ENCODE measurements at places on chromosomes 16 and 17.
A peak's percentile ranks its signal among the peaks of the same experiment; 100 is the strongest.

- DNase-seq: no peak
Measured at GRCh38 chr17:39752241-39752881, 14.6 kb downstream of the GRB7 start.

DNA sequence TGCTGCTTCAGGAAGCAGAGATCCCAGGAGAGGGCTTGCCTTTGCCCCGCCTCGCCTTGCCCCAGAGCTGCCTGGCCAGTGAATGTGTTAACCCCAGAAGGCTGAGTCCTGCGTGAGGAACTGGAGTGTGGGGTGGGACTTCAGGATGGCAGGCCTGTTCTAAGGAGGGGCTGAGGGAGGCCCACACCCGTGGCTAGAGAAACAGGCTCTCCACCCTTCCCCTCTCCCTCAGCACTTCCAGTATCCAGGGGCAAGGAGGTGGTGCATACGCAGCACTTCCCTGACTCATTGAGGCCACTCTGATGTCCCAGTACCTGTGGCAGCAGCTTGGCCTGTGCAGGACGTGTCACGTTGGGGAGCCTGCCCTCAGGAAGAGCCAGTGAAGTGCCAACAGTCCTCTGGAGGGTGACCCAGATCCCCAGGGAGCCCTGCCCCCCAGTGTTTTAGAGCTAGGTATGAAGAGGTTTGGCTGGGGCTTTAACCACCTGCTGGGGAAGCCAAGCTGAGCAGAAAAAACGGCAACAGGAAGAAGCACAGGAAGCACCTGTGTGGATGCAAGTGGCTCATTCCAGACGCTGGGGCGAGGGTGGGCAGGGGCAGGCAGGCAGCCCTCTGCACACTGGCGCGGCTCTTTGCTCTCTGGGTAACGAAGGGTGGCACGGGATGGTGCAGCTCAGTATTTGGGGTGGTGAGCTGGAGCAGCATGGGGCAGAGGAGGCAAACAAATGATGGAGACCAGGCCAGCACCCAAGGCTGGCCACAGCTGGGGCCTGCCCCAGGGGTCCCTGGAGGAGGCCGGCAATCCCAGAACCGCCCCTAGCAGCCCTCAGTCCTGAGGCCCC, 14.7 kb upstream of the CTCF start:
- peak; percentile 54 for DNase-seq

DNA sequence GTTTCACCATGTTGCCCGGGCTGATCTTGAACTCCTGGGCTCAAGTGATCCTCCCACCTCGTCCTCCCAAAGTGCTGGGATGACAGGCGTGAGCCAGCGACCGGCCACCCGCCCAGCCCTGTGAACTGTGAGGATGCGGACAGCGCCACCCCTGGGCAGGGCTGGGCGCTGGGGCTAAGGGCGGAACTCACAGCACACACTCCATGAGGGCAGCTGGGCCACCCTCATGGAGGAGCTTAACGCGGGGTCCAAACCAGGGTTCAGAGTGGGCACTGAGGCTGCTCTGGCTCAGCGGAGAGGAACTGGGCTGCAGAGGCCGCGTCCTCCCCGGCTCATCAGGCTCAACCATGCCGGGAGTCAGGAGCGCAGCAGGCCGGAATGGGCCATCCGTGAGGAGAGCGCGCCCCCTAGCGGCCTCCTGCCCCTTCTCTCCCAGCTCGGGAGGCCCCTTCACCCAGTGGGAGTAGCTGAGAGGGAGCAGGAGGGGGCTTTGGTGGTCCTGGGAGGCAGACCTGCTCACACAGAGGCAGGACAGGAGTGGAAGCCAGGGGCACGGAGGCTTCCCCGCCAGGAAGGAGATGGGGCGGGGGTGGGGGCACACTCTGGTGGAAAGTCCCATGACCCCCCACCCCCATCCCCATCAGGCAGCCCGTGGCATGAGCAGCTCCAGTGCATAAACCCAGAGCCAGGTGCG, 13.8 kb downstream of the CORO7 start:
- peak; percentile 43 for DNase-seq

DNA sequence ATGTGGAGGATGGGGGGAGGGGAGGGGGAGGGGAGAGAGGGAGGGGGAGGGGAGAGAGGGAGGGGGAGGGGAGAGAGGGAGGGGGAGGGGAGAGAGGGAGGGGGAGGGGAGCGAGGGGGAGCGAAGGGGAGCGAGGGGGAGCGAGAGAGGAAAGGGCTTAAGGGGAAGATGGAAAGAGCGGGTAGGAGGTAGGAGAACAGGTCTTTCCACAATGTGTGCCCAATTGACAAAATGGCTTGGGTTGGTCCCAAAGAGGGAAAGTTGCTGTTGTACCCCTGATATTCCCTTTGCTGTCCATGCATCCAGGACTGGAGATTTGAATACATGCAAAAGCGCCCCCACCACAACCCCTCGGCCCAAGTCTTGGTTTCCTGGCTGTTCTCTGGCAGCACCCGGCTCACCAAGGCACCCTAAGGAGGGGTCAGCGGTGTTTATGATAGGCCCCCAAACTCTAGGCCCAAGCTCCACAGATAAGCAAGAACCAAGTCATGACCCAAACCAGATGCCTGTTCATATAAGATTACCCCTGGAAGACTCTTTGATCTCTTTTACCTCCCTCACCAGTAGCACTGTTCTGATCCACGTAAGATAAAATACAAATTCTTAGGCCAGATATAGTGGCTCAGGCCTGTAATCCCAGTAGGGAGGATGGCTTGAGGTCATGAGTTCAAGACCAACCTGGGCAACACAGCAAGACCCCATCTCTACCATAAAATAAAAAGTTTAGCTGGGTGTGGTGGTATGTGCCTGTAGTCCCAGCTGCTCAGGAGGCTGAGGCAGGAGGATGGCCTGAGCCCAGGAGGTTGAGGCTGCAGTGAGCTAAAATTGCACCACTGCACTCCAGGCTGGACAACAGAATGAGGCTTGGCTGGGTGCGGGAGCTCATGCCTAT, 119.6 kb downstream of the ZFHX3 start:
- DNase-seq: no peak

DNA sequence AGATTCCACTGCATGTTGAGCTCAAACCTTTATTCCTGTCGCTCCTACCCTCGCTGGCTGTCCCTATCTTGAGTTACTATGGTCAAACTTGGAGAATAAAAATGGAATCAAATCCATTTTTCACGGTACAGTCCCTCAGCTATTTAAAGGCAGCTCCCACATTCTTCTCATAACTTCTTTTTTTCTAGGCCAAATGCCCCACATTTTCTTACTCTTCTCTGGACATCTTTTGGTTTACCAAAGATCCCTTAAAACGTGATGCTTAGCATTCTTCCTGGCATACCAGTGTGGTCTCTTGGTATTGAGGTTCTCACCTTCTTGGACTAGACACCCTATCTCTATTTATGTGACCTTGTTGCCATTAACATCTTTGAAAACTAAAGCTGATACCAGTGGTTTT, 48.3 kb upstream of the MAF start:
- no peak for DNase-seq

DNA sequence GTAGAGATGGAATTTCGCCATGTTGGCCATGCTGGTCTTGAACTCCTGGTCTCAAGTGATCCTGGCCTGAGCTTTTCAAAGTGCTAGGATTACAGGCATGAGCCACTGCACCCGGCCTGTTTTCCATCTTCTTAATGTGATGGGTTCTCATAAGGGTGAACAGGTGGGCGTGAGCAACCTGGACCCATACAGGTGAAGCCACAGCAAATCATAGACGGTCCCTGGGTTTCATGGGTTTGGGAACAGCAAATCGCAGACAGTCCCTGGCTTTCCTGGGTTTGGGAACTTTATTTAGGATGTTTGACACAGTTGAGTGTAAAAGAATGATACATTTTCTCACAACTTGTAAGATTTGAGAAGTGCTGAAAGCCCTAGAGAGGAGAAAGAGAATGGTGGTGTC, 12.9 kb upstream of the MEIOB start:
- DNase-seq: no peak

- peak; percentile 40 for DNase-seq
Measured at GRCh38 chr17:67365738-67366192, 612 bp downstream of the PSMD12 start.

Measured in CD4-positive, alpha-beta T cell treated with Interleukin-4 for 4 hours (primary cell).